ENCODE measurements at places on chromosomes 6 and 20.
A peak's percentile ranks its signal among the peaks of the same experiment; 100 is the strongest.

DNA sequence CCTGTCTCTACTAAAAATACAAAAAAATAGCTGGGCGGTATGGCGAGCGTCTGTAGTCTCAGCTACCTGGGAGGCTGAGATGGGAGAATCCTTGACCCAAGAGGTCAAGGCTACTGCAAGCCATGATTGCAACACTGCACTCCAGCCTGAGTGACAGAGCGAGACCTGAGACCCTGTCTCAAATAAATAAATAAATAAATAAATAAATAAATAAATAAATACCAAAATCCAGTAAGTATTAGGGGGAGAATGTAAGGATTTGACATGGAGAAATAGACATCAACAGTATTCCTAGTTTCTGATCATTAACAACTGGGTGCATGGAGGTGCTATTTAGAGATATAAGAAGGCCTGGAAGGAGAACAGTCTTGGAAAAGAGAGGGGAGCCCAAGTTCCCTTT is 125.7 kb downstream of the MEI4 start:
- DNase-seq, result no peak

DNA sequence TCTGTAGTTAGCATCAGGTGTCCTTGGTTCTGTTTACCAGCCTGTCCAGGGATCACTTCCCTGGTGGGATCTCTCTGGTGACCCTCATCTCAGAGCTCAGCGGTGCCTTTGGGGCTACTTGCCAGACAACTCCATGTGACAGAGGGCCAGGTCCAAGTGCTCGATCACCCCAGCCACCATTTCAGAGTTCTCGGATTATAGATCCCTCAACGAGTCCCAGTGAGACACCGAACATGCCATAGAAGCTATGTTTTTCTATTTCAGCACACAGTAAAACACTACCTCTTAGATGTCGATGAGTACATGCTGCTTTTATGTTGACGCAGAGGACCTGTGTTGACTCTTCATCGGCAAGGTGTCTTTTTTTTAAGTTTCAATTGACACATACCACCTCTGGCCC is 170.1 kb upstream of the AKAP12 start:
- no peak for DNase-seq

GRCh38 chr20:40683221-40683893 is 5.7 kb downstream of the MAFB start:
- DNase-seq, result peak; percentile 73

DNA sequence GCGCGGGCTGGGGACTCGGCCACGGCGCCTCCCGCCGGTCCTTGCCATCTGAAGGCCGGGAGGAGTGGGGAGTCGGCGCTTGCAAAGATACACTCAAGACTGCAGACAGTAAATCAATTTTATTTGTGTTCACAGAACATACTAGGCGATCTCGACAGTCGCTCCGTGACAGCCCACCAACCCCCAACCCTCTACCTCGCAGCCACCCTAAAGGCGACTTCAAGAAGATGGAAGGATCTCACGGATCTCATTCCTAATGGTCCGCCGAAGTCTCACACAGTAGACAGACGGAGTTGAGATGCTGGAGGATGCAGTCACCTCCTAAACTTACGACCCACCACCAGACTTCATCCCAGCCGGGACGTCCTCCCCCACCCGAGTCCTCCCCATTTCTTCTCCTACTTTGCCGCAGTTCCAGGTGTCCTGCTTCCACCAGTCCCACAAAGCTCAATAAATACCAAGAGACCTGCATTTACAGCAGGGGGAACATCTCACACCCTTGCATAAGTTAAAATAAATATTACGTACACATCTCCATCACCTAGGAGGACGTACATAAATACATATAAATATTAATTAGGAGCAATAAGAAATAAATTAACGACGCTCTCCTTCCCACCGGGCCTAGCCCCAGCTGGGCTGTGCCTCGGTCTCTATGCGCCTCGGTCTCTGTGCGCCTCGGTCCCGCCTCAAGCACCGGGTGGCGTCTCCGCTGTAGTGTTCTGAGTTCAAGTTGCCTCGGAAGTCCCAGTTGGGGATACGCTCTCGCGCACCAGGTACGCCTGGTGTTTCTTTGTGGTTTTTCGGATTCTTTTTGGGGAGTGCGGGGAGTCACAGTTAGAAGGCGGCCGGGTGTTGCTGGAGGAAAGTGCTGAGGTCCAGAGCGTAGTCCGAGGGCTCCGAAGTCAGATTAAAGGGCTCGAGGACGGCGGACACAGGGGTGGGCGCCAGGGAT is 889 bp upstream of the FLOT1 start:
- DNase-seq, result no peak

- no peak for DNase-seq
Observed at GRCh38 chr6:128345278-128345677, 175.1 kb downstream of the PTPRK start.

GRCh38 chr6:124008000-124008987 is 204.6 kb downstream of the NKAIN2 start:
- DNase-seq, result no peak

- no peak for DNase-seq
Observed at GRCh38 chr6:169810066-169810989, 58.9 kb downstream of the ERMARD start.

GRCh38 chr6:108263371-108263770 is 2.5 kb upstream of the SNX3 start:
- no peak for DNase-seq

DNA sequence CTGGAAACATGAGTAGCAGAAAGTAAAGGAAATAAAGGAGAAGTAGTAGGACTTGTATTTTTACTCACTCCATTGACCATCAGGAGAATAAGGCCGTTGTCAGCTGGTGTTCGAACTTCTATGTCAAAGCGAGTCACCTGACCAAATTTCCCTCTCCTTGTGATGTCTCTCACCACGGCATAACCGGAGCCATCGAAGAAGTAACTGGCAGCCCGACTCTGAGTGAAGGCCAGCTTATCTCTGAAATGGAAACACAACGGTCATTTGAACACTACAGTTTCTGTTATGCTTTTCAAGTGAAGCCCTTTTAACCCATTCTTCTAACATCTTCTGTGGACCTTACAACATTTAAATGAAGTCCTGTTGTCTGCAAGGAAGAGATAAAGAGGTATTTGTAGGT is 51.7 kb downstream of the FAM229B start:
- DNase-seq, result no peak

DNA sequence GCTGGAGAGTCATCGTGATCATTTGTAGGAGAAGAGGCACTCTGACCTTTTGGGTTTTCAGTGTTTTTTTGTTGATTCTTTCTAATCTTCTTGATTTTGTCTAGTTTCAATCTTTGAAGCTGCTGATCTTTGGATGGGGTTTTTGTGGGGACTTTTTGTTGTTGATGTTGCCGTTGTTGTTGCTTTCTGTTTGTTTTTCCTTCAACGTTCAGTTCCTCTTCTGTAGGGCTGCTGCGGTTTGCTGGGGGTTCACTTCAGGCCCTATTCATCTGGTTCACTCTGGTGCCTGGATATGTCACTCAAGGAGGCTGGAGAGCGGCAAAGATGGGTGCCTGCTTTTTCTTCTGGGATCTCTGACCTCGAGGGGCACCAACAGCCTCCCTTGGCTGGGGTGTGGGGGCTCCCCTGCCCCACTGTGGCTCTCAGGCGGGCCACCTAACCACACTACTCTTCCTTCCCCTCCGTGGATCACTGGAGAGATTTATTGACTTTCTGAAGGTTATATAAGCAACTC is 21.5 kb upstream of the TMEM244 start:
- DNase-seq, result no peak

- DNase-seq, result no peak
Observed at GRCh38 chr20:54308804-54309203, 100.9 kb downstream of the PFDN4 start.

- DNase-seq, result no peak
Observed at GRCh38 chr6:87600576-87600975, 10.6 kb downstream of the ORC3 start.

DNA sequence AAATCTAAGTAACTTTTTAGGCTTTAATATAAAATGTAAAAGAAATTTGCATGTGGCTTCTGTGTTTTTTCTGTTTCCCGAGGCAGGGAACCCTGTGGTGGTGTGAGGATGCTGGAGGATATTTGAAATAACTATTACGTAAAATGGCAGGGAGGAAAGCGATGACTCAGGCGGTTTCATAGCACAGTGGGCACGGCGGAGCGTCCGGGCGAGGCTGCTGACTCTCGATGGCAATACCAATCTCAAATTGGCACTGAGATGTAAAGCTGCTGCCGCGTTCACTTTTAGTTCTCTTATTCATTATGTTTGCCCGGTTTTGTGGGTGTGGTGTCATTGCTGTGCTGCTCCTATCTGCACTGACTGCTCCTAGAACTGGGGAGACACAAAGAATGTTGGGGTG is 254.3 kb downstream of the THBS2 start:
- DNase-seq, result peak; percentile 29

DNA sequence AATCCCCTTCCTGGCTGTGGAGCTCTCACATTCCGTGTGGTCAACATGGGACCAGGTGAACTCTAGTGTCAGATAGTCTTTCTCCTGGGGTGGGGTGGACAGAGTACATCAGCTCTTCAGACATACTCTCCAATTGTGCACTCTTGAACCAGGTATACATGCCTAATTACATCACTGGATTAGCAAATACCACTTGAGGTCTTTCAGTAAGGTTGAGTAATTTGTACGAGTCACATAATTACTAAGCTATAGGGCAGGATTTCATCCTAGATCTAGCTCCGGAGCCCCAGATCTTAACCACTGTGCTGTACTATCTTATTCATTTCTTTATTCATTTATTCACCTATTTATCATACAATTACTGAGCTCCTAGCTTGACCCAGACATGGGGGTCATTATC is 821.3 kb downstream of the TFAP2A start:
- no peak for DNase-seq

Data from fibroblast of skin of back (primary cell).